ENCODE measurements at places on chromosomes 2 and 18.

DNA sequence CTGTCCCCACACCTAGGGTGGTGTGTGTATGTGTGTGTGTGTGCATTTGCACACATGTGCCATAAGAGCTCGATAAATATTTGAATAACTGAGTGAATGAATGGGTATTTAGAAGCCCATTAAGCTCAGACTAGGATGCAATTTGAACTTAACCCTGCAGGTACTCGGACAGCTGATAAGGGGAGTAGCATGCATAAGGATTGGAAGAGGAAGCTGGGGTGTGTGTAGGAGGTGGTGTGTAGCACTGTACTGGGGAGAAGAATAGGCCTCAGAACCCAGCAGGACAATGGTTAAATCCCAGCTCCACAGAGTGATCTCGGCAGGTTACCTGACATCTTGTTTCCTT is 1.8 kb upstream of the KCNF1 start:
- DNase-seq = no peak

- no peak for DNase-seq
Observed at GRCh38 chr2:220442012-220442411, 814.6 kb downstream of the SLC4A3 start.

GRCh38 chr18:46734981-46735380 is 21.9 kb downstream of the ST8SIA5 start:
- DNase-seq = no peak

GRCh38 chr18:59360381-59360780 is 1.3 kb upstream of the LMAN1 start:
- DNase-seq = no peak

DNA sequence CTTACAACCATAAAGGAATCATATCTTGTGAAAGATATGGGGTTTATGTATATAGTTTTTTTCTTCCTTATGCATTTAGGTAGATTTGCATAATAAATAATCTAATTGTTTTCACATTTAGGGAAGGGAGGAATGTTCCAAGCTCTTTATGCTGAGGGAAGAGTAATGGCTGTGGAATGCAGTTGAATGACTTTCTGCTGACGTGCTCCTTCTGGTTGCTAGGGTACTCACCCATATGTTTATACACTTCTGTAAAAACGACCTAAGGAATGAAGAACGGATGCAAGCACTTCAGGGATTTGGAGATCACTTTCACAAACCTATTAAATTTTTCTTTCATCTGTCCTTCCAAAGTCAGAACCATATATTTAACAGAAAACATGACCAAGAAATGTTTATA is 29.2 kb upstream of the PPP4R1 start:
- no peak for DNase-seq

DNA sequence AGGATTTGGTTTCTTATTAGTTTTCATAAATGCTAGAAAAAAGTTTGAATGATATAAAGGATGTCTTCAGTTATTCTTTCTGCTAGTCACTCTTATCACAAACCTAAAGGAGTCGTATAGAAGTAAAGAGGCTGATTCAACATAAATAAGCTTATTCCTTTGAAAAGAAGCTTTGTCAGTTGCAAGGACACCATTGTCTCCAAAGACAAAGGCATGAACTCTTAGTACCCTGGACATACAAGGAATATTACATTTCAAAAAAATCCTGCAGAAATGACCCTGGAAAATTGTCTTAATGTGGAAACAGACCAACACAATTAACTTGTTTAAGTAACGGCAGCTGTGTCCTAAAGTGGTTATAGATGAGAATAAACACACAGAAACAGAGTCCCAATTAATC is 528.0 kb downstream of the CPS1 start:
- no peak for DNase-seq

- DNase-seq = no peak
Observed at GRCh38 chr18:2325308-2325849, 245.9 kb downstream of the METTL4 start.

Measured in NCI-H774 (cell line).